ENCODE measurements at places on chromosomes 13 and 19. TPM values are rescaled to one million over a fixed set of nuclear protein-coding genes. Genes with fewer than 3 reads are reported as not detected.
A peak's percentile ranks its signal among the peaks of the same experiment; 100 is the strongest.

The ZNF90 gene
- 1.2 TPM for total RNA-seq

The ACTMAP gene
- total RNA-seq, result 1.9 TPM

The CDK8 gene
- 22.3 TPM for total RNA-seq

The HCST gene
- total RNA-seq, result 1.8 TPM

The MBD3L2 gene
- not detected for total RNA-seq

The PMIS2 gene
- not detected for total RNA-seq

The TINCR gene
- total RNA-seq, result 0.35 TPM

The PCP2 gene
- total RNA-seq, result not detected

The CEACAM16 gene
- total RNA-seq, result not detected

The TSSK6 gene
- total RNA-seq, result 0.40 TPM

The CNN2 gene
- total RNA-seq, result 52.9 TPM

The FGF14 gene
- total RNA-seq, result 0.31 TPM

The SPINT2 gene
- total RNA-seq, result 51.7 TPM

DNA sequence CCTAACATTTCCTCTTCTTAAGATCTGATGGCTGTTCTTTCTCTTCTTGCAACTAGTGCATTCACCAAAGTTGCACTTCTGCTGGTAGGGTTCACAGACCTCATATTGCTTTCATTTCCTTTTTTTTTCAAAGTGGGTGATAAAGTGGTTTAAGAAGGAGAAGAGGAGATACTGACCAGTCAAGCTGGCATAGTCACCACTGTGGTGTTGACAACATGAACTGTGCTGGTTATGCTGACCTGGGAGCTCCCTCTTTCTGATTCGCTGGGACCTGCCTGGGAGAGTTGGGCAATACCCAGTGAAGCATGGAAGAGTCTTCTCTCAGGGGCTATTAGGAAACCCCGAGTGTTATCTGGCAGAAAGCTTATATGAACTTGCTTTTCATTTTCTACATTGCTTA, 222.9 kb downstream of the SLITRK5 start:
- no peak for ATAC-seq

- no peak for ATAC-seq
Measured at GRCh38 chr13:44096901-44097300, 217.2 kb downstream of the LACC1 start.

GRCh38 chr19:21092109-21092508, 10.1 kb downstream of the ZNF714 start:
- ATAC-seq, result no peak

DNA sequence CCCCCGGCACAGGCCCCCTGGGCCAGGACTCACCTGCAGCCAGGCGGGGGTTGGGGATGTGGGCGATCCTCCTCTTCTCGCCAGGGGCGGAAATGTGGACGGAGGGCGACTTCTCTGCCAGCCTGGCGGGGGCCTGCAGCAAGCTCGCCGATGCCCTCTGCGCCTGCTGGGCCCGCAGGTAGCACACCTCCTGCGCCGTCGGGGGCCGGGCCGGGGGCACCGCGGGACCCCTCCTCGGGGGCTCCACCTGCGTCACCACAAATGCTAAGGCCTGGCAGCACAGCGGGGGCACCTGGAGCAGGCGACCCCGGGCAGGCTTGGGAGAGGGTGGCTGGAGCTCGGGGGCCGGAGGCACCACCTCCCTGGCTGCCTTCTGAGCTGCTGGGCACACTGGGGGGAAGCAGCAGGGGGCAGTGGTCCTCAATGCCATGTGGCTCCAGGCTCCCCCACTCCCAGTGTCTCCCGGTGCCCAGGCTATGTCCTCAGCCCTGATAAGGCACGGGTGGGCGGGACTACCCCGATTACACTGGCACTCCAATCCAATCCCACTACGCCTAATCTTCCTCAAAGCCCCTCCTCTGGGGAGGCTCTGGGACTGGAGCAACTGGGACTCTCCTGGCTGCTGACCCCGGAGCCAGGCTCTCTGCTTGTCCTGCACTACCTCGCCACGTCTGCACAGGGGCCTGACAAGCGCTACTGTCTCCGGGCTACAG, 11.6 kb upstream of the ATP8B3 start:
- ATAC-seq, result no peak

DNA sequence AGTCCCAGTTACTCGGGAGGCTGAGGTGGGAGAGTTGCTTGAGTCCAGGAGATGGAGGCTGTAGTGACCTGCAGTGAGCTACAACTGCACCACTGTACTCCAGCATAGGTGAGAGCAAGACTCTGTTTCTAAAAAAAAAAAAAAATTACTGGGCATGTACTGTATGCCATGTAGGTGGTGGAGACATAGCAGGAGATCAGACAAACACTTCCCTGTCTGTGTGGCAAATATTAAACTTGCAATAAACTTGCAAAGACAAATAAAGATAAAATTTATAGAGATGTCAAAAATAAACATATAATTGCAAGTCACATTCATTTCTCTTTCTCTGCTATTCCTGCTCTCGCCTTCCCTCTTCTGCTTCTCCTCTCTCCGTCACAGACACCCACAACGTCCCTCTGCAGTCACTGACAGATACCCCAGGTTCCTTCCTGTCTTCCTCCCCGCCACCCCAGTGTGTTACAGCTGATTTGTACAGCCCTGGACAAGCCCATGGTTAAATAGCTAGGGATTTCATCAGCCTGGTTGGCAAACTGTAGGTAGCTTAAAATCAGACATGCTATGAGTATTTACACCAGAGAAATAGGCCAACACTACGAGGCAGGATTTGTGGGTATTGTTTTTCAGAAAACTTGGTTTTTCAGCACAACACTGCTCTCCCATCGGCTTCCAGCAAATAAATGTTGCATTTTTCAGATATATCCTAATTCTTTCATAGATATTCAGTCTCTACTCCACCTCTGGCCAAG, 1.3 kb upstream of the CD177 start:
- ATAC-seq, result no peak

DNA sequence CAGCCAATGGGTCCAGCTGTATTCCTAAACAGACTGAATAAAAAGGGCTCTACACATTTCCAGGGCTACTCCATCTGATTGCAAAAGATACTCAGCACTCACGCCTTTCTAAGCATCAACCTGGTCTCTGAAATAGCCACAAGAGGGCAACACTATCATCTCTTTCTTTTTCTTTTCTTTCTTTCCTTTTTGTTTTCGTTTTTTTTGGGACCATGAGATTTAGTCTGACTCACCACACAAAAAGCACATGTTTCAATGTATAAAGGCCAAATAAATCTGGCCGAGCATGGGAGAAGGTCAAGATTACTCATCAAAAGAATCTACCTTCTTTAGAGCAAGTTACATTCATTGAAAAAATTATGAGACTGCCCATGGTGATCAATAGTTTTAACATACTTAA, 805.6 kb upstream of the ARGLU1 start:
- no peak for ATAC-seq

GRCh38 chr19:5155586-5156210, 184.9 kb downstream of the PTPRS start:
- no peak for ATAC-seq

GRCh38 chr19:49556412-49557398, 23.7 kb downstream of the NOSIP start:
- no peak for ATAC-seq

DNA sequence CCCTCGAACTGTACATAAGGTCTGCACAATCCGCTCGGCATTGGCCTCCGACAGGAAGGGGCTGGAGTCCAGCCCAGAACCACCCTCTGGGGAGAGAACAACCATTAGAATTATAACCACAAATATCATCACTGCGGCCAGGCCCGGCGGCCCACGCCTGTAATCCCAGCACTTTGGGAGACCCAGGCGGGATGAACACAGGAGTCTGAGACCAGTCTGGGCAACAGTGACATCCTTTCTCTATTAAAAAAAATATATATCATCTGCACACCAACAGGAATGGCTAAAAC, 11.4 kb downstream of the COQ8B start:
- ATAC-seq, result no peak

DNA sequence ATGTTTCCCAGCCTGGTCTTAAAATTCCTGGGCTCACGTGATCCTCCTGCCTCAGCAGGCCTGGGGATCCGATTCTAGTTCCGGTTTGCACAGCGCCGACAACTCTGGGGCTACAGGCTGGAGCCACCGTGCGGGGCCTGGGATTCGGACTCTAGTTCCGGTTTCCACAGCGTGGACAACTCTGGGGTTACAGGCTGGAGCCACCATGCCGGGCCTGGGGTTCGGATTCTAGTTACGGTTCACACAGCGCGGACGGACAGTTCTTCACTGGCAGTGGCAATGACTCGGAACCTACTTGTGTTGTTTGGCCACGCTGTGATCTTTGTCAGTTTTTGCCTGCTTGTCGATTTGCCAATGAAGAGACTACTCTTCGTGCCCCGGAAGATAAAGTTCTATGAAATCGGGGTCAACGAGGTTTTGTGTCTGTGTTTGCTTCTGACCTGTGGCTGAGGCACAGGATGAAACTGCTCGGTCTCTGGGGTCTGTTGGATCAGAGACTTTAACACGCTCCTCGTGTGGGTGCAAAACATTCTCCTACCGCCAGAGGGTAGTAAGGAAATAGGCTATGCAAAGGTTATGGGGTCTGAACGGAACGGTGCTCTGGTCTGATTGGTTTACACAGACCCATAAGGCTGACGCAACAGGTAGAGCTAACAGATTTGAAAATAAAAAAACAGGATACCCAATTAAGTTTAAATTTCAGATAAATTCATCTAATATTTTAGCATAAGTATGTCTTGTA, 12.1 kb upstream of the ZSCAN1 start:
- peak; percentile 86 for ATAC-seq

- no peak for ATAC-seq
Measured at GRCh38 chr13:74243637-74244526, 109.7 kb upstream of the KLF12 start.

GRCh38 chr13:21717817-21718216, 46.9 kb downstream of the FGF9 start:
- no peak for ATAC-seq

DNA sequence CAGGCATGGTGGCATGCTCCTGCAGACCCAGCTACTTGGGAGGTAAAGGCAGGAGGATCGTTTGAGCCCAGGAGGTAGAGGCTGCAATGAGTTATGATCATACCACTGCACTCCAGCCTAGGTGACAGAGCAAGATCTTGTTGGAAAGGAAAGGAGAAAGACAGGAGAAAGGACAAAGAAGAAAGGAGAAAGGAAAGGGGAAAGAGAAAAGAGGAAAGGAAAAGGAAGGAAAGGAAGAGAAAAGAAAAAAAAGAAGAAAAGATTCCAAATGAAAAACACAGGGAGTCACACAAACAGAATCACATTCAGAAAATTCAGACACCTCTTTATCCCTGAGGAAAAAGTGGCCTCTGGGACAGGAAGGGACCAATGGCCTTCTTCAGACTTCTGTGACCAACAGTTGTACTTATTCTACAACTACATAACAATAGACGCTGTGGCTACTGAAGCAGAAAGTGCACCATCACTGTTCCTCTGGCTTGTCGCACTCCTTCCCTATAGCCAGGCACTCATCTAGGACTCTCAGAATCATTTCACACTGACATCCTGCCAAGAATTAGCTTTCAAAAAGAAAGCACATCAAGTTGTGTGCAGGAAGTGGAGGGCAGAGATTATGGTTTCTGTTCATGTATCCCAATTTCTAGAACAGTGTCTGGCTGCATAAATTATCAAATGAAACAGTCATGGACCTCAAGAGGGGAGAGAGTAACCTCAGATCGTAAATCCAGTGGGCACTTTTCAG, 5.9 kb downstream of the MTMR6 start:
- no peak for ATAC-seq

- no peak for ATAC-seq
Measured at GRCh38 chr13:21348488-21349120, 110.5 kb downstream of the ZDHHC20 start.

DNA sequence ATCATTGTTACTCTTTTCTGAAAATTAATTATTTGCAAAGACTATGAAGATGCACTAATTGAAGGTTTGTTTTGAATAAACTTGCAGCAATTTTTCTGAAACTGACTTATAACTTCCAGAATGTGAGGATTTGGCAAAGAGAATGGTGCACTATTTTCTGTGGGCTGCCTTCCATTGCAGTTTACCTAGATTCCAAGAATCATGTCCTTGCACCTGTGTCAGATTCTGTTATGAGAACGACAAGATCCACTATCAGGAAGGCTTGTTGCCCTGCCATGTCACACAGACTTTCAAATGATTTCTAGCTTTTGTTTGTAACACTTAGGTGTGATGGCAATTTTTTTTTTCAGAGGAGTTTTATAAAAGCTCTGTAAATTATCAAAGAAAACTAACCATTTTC, 5.6 kb upstream of the SLAIN1 start:
- no peak for ATAC-seq

- no peak for ATAC-seq
Measured at GRCh38 chr13:37277435-37278144, 172.1 kb upstream of the CSNK1A1L start.

- ATAC-seq, result no peak
Measured at GRCh38 chr19:16018106-16018755, 58.1 kb upstream of the TPM4 start.

DNA sequence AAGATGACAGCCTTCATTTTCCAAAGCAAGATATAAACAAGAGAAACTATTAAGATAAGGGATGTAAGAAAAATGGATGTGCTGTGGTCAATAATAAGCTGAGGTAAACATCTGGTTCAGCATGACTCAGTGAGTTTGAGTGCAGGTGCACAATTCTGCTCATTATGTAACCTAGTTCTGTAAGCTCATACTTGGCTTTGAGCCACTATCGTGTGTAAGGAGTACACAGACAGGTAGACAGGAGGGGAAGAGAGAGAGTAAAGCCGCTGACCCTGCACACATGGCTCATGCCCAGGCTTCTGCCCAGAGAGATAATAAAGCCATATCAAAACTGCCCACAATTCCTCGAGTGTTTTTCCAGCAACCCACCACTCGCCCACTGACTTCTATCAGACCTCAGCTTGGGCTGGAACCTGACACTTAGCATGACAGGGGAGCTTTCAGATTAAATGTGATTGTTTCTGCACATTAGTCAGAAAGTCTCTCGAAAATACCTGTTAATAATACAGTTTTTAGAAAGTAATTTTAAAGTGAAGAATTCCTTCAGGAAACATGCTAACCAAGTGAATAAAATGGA, 51.7 kb downstream of the ZNF91 start:
- no peak for ATAC-seq

- ATAC-seq, result no peak
Measured at GRCh38 chr13:113527272-113527958, 36.9 kb upstream of the DCUN1D2 start.
